ENCODE measurements at places on chromosomes 2 and 18. TPM values are rescaled to one million over a fixed set of nuclear protein-coding genes. Genes with fewer than 3 reads are reported as not detected.

Gene ERBB4
- total RNA-seq: 0.32 TPM

Gene C2orf80
- total RNA-seq: 0.45 TPM

Gene AMER3
- total RNA-seq: not detected

Gene TWIST2
- total RNA-seq: not detected

Gene TRIB2
- 145 TPM for total RNA-seq

Gene KCMF1
- 98.3 TPM for total RNA-seq

Gene ARHGAP15
- 0.71 TPM for total RNA-seq

Gene CTAGE1
- total RNA-seq: 0.03 TPM

Gene CABYR
- 2.5 TPM for total RNA-seq

Gene NAT8
- total RNA-seq: 2.4 TPM

Gene CCDC148
- 0.13 TPM for total RNA-seq

Gene RAD51AP2
- total RNA-seq: not detected

Gene VSNL1
- total RNA-seq: 0.08 TPM

Gene NDUFB3
- total RNA-seq: 184 TPM

Gene BMP10
- not detected for total RNA-seq

Gene GALNT13
- total RNA-seq: 0.21 TPM

Gene FIGN
- 2.3 TPM for total RNA-seq

Gene PARD6G
- total RNA-seq: 8.8 TPM

Gene MOGAT1
- not detected for total RNA-seq

Gene SLC19A3
- total RNA-seq: 1.6 TPM

Gene UGGT1
- total RNA-seq: 58.4 TPM

Data from SK-MEL-5 (cell line).